ENCODE measurements at places on chromosomes 2 and 18.
A peak's percentile ranks its signal among the peaks of the same experiment; 100 is the strongest.

GRCh38 chr2:152822676-152823075, 104.3 kb downstream of the ARL6IP6 start:
- no peak for DNase-seq

DNA sequence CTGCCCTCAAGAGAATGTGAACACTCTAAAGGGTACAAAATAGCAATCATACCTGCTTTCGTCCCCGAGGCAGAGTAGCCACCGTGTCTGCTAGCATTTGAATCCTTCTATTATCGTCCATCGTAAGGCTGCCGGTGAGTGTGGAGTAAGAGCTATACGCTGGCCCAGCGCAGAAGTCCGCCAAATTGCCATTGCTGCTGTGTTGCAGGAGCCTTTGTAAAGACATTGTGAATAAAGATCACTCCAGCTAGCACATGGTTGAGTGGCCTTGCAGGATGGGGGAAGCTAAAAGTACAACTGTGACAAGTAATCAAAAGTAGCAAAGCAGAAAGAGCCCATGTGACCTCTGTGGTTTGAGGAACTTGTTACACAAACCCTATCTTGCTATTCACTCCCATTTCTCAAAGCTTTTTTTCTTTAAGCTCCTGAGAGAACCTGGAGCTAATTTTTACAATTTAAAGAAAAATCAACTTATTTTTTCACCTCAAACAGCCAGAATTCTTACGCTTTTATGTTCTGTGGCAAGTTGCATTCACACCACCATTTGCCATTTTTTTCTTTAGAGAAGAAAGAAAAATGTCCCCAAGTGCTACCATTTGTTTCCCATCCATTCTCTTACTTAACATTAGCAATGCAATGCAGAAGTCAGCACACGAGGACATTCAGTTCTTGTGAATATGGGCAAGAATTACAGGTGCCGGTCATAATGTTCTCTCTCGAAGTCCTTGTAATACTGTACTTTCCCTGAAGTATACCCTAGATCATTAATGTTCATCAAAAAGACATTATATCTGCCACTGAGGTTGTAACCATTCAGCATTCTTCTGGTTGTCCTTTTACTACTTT, at the start of gene CYTIP:
Gene CYTIP (minus strand): TSS at position 295 of the 846 bp plus-strand sequence. CDS start 69 bp downstream, at position 226.
- no peak for DNase-seq

DNA sequence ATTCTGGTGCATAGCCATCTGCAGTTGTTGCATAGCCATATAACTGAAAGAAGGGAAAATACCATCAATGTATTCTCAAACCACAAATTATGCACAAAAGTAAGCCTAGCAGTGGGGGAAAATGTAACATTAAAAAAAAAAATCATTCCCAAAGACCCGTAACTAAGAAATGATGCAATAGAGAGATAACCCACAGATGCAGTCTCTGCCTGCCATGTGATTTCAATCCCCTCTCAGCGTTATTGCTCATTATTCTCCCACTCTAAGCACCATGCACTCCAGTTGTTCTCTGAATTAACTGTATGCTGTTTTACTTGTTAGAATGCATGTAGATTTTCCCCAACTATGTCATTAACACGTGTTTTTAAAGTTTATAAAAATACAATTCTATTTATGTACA, 14.1 kb downstream of the DSC1 start:
- no peak for DNase-seq

GRCh38 chr18:34936772-34937171, 104.4 kb upstream of the MAPRE2 start:
- no peak for DNase-seq

DNA sequence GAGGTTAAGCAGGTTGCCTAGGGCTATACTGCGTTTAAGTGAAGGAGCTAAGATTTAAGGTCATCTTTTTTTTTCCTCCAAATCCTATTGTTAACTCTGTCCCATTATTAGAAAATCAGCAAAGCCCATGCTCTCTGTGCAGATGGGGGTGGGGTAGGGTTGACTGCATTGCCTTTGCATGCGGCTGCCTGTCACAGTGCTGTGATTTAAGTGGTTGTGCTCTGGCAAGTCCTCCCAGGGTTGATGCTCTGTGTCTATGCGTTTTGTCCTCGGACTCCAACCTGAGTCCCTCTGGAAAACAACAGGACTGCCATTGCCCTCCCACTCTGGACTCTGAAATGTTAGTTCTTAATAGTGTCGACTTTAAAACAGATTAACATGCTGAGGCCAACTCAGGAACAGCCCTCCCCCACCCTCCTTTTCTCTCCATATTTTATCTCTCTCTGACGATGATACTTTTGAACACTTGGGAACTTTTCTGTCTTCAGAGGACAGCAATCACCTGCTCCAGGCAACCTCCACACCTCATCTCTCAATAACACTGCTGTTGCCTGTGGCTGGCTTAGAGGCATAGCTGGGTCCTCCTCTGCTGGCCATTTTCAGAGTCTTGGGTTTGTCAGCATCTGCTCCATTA, 5.8 kb downstream of the FHOD3 start:
- DNase-seq, result no peak

DNA sequence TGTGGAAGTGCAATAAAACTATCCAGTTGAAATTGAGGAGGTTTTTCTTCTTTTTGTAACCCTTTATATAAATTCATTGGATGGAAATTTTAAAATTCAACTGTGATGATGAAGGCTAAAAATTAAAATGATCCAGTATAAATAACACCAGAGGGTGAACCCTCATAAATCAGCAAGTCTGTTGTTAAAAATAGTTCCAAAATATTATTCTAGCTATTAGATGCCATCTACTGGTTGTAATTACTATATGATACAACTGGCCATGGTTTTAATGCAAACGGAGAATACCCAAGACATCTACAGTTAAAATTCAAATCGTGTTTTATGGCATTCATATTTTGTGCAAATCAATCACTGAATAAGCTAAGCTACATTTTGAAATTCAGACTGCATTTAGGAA, 53.8 kb downstream of the TMEM200C start:
- no peak for DNase-seq

GRCh38 chr2:101946372-101947039, 45.3 kb upstream of the IL1R2 start:
- no peak for DNase-seq

- no peak for DNase-seq
Measured at GRCh38 chr2:228348516-228349064, 167.1 kb upstream of the SPHKAP start.

- DNase-seq, result peak; percentile 32
Measured at GRCh38 chr2:113910110-113910717, 20.3 kb downstream of the ACTR3 start.

DNA sequence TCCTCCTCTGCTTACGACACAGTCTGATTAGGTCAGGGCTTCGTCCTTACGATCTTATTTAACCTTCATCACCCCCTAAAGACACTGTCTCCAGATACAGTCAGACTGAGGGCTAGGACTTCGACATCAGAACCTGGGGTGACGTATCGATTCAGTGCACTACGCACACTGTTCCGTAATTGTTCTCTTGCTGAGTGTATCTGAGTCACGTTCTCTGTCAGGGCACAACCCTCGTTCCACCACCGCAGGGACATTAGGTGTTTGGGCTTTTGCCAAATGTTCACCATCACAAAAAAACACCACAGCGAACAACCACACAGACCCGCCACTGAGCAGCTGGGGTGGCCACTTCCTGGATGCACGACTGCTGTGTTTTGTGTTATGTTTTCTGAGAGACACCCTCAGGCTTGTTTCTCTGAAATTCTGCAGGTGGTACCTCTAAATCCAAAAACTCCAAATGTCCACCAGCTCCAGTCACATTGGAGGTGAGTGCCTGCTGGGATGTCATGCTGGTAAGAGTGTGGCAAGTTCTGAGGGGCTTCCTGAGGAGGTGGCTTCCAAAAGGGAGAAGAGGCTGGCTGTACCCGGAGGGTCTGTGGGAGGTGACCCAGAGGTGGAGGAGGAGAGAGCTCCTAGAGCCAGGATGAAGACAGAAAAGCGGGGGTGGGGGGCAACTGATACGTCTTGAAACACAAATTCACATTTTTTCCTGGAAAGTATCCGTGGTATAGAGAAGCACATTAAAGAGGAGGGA, 66.6 kb downstream of the ADNP2 start:
- no peak for DNase-seq

- DNase-seq, result no peak
Measured at GRCh38 chr2:66577321-66578053, 142.6 kb downstream of the MEIS1 start.

DNA sequence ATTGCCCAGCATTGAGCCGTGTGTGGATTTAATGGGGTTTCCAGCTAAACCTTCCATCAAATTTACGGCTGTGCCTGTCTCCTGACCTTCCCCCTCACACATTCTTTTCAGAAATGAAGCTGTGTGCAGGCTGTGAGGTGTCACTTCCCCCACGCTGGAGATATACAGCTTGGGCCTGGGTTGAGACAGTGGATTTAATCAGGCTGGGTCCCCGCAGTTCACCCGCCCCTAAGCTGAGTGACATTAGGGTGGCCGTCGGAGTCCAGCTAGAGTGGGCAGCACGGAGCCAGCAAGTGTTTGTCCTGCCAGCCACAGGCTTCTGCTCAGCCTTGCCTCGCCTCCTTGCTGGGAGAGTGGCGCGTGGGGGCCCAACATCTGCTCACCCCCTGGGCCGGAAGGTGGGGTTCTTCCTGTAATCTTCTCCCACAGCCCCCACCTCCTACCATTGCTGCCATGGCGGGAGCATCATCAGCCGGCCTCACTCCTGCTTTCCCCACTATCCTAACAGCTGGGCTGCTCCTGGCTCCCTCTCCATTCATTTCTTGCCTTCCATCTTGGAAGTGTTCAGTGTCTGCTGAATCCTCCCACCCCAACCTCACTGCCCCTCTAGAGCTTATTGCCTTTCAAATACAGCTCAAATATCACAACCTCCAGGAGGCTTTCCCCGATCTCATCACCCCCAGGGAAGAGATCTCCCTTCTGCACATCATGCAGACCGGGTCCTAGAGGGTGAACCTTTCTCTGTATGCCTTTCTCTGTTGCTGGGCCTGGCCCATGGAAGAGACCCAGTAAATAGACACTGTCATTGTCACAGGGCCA, 149.0 kb downstream of the GLI2 start:
- no peak for DNase-seq

GRCh38 chr2:154794406-154794805, 95.9 kb downstream of the KCNJ3 start:
- no peak for DNase-seq

- DNase-seq, result no peak
Measured at GRCh38 chr2:601806-602455, 75.3 kb downstream of the TMEM18 start.

DNA sequence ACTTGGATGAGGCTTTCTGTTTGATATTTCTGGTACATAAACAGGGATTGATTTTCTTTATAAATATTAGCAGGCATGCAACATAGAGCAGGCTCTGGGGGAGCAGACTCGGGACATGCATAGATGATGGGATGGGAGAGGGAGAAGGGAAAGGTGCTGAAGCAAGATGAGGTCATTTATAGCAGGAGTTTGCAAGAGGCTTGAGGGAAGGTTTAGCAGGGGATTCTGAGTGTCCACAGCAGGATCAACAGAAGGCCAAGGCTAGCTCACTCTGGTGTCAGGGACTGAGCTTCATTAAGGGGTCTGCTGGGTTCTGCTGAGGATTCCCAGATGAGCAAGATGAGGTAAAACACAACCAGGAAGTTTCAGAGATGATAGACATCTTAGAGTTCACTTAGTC, 309.1 kb upstream of the CELF4 start:
- DNase-seq, result no peak

- no peak for DNase-seq
Measured at GRCh38 chr18:40004246-40004645, 1950.8 kb upstream of the PIK3C3 start.

DNA sequence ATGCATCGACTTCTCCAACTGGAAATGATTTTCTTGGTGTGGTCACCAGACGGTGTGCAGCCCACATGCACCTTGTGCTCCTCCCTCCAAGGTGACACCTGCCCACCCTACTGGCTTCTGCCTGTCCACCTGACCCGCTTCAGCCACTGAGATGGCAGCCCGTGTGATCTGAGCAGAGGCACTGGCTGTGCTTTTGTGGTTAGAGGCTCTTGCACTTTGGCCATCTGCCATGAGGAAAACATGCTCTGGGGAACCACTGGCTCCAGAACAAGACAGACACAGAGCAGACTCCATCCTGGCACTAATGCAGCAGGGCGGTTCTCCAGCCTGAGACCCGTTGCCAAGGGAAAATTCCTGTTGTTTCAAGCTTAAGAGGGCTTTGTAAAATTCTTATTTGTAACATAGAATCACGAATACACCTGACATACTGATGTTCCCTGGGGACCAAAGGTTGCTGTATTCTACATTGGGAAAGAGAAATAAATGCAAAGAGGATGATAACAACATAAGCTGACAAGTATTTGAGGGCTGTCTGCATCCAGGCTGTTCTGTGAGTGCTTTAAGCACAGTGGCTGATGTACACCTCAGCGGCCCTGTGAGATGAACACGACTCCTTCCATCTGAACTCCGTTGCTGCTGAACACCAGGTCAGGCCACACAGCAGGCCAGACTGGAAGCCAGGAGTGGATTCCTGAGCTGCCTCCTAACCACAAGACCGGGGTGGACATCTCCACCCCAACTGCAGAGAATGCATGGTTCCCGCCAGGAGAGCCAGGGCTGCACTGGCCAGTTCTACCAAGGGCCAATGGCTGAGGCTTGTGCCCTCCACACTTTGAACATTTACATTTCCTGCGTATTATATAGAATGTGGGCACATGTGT, 820.4 kb downstream of the GALR1 start:
- no peak for DNase-seq

DNA sequence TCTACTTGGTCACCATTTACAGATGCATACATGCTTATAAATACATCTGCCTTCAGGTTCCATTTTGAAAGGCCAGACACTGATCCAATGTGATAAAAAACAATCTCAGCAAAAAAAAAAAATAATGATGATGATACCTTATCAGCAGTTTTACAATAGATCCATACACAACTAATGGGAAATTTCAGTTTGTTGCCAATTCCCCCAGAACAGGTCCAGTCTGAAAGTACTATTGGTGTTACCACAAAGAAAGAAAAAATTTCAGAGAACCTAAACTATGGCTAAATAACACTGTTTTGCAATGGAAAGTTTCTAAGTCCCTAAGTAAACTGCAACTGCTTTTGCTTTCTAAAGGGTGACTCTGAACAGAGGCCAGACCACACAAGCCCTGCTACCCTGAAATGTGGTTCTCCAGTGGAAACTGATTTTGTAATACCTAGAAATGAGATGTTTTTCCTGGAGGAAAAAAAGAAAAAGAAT, 54.1 kb downstream of the LPIN2 start:
- no peak for DNase-seq

- no peak for DNase-seq
Measured at GRCh38 chr2:159187106-159187505, 99.4 kb downstream of the WDSUB1 start.

DNA sequence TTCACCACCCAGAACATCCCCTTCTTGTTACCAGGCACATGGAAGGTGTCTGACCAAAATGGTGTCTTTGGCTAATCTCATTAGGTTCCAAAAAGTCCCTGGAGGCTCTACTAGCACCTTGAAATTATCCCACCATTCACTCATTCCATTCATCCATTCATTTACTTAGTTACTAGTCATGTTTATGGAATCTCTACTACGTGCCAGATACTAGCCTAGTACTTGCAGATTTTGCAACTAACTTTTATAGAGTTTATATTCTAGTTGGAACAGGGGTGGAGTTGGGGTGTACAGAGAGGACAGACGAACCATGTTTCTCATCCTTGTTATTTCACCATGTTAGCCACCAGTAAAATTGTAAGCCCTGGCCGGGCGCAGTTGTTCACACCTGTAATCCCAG, 4.0 kb upstream of the NOP58 start:
- DNase-seq, result no peak

- DNase-seq, result no peak
Measured at GRCh38 chr2:67982956-67983355, 79.8 kb downstream of the C1D start.

All from stimulated activated CD4-positive, alpha-beta T cell treated with anti-CD3 and anti-CD28 coated beads, Interleukin-1b, Interleukin-23, amount 100 ng/mL, for 4 hours (primary cell).